NCI-H187 (cell line): ENCODE measurements at places on chromosomes 16 and 17.
A peak's percentile ranks its signal among the peaks of the same experiment; 100 is the strongest.

DNA sequence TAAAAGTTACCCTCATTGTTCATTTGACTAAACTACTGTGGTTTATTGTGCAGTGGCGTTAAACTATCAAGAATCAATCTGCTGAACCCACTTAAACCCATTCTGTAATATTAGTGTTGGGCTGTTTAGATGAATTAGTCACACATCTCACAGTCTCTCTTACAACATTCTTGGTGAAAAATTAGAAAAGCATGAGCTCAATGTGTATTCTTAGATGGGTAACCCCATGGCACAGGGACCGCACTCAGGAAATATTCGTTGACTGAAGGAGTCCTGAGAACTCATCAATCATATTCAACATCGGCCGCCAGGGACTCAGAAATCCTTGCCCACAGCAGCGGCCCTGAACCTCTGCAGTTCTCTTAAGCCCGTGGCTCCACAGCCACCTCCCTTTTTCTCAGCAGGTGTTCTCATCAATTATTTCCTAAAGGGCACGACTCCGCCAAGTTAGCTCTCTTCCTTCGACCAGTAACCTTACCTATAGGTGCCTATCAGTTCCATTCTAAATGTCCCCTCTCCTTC, 155.6 kb downstream of the STX8 start:
- no peak for DNase-seq

DNA sequence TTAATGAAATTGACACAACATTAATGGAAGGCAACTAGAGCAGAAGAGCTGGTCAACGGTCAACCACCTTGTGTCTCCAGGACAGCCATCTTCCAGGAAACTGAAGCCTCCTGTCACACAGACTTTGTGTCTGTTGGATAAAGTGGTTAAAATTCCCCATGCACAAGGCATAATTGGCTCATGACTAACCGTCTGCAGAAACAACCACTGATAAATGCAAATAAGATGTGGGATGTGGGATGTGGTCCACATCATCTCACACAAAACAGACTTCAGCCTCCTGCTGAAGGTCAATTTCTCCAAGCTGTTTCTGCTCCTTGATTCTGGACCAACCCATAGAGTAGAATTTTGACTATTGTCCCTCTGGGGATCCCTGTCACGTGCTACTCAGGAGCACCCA, 26.9 kb upstream of the XYLT1 start:
- no peak for DNase-seq

- DNase-seq, result no peak
Measured at GRCh38 chr16:81523387-81524115, 78.9 kb downstream of the CMIP start.

DNA sequence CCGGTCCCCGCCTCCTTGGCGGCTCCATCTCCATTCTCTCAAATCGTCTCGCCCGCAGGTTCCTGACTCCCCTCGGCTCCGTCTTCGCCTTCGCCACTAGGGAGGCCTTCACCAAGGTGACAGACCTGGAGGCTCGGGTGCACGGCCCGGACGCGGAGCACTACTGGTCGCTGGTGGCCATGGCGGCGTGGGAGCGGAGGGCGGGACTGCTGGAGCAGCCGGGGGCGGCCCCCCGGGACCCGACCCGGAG, 862 bp downstream of the GLTPD2 start:
- DNase-seq, result no peak

- DNase-seq, result no peak
Measured at GRCh38 chr17:64781014-64781756, 119.1 kb upstream of the SMURF2 start.

- no peak for DNase-seq
Measured at GRCh38 chr17:64309710-64310109, 46.6 kb upstream of the TEX2 start.

GRCh38 chr16:35252356-35252936, 1793.0 kb downstream of the TP53TG3F start:
- DNase-seq, result no peak

DNA sequence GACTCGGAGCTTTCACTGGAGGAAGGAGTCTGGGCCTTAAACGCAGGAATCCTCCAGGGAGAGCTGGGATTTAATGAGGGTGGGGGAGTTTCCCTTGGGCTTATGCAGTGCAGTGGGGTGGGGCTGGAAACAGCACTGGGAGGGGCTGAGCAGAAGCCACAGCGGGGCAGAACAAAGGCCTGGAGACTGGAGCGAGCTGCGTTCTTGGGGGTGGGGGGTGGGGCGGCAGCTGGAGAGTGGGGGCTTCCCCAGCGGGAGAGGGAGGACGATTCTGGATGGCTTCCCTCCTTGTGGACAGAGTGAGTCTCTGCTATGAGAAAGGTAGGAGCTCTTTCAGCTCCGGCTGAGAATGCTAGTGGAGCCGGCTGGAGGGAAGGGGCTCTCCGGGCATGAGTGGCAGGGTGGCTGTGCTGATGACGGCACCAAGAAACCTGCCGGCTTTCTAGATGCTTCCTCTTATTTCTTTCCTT, 406.0 kb downstream of the SEC14L1 start:
- DNase-seq, result peak; percentile 41

DNA sequence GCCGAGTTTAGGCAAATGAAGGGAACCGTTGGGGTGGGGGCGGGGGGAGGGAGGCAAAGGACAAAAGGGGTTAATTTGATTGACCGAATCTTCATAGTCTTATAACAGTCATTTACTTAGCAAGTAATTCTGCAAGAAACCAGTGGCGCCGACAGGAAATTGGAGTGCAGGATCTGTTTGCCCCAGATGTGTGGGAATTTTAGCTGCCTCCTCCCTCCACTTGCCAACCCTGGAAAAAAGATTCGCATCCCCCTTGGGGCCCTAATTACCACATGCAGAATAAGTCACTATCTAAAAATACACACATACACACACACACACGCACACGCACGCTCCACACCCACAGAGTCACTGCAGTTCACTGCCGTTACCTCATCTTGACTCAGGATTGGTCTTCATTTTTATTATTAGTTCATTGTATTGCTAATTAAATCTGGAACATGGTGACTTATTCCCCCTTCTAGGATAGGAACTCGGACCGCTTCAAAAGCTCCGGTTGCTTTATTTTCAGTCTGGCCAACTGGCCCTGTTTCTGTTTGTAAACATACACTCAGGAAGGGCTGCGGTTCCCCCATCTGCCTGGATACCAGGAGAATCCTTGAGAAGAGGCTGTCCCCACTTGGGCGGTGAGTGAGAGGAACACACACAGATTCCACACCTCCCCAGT, 241.6 kb upstream of the SALL1 start:
- DNase-seq, result no peak

- DNase-seq, result no peak
Measured at GRCh38 chr17:80633994-80634566, 89.4 kb downstream of the RPTOR start.

- no peak for DNase-seq
Measured at GRCh38 chr17:43755389-43755875, 3.2 kb downstream of the SOST start.

- peak; percentile 65 for DNase-seq
Measured at GRCh38 chr16:1812732-1813163, 13.9 kb downstream of the HAGH start.
